ENCODE measurements at places on chromosomes 12 and 14.

GRCh38 chr14:68787092-68787992 lies 5.5 kb downstream of the ZFP36L1 start:
- no peak for DNase-seq

GRCh38 chr12:43585676-43586075 lies 33.7 kb upstream of the ADAMTS20 start:
- DNase-seq, result no peak

DNA sequence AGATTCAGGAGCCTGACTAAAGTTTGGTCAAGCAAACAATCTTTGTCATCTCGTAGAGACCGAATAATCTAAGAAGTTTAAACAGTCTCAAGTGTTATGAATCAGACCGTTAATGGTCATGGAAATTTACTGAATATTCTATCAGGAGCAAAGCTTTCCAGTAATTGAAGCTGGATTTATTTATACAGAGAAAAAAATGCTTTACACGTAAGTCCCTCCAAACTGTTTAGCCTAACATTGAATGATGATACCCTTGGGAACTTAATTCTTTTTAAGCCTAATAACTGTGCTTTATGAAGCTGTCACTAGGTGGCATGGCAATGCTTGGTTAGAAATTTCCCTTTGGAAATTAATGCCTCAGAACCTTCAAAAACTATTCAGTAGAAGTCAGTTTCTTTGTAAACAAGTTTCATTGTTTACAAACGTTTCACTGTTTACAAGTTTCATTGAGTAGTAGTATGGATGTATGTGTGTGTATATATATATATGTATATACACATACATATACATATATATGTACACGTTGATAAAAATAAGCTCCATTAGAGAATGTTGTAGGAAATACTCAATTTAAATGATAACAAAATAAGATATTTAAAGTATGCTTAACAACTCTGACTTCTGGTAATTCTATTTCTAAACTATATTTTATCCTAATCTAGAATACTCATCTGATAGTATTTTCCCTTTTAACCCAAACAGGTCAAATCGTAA lies 32.1 kb downstream of the DEPDC4 start:
- DNase-seq, result peak; percentile 24

DNA sequence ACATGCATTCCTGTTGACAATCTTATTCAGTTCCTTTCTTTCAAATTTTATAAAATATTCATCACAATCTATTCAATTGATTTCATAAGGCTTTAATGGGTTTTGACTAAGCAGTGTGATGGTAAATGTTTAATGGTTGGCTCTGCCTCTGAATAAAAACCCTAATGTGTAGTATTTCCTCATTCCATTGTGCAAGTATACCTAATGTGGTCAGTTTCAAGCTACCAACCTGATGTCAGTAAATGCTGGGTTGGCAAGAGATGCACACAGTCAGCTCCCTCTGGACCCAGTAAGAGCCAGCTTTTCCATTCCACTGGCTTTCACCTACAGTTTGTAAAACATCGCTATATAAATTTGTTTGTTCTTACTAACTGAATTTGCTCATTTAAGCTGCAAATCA lies 53.9 kb downstream of the METTL25 start:
- no peak for DNase-seq

GRCh38 chr12:108622421-108622820 lies 11.3 kb downstream of the SELPLG start:
- DNase-seq, result no peak

All from AG09319 (cell line).